Mesothelial cell of epicardium (in vitro differentiated cells): ENCODE measurements at places on chromosomes 5 and 9. TPM values are rescaled to one million over a fixed set of nuclear protein-coding genes. Genes with fewer than 3 reads are reported as not detected.

The SURF4 gene
- 147 to 152 TPM (median 149 TPM) in 3 replicates for total RNA-seq

The PAX5 gene
- not detected in 3 replicates for total RNA-seq

The NR5A1 gene
- total RNA-seq: 0.25 TPM in 1 of 3 replicates, not detected in the others

GRCh38 chr9:79390781-79391770, 180.7 kb upstream of the TLE4 start:
- H3K27me3 ChIP-seq: peaks cover 7% of the 10 kb centered on the region
- no peak overlapping the region for H3K27ac ChIP-seq
- peaks cover 6% of the 10 kb centered on the region for H3K4me1 ChIP-seq
- DNase-seq: no peak

- H3K27me3 ChIP-seq: no peaks in the 10 kb centered on the region
- H3K27ac ChIP-seq: no peak overlapping the region
- no peak overlapping the region for H3K4me3 ChIP-seq
These were observed 92.5 kb downstream of the CEMIP2 start for GRCh38 chr9:71675857-71676165.

- H3K4me3 ChIP-seq: peak within 1 kb of the TSS; percentile 95
- H3K4me1 ChIP-seq: peaks cover 82% of the 10 kb centered on the region
- peak; percentile 71 for DNase-seq
These were observed at the start of gene MPDZ for GRCh38 chr9:13279284-13280141. Gene MPDZ (minus strand): TSS chr9:13279692. CDS start chr9:13250315, 29,377 bp downstream.

DNA sequence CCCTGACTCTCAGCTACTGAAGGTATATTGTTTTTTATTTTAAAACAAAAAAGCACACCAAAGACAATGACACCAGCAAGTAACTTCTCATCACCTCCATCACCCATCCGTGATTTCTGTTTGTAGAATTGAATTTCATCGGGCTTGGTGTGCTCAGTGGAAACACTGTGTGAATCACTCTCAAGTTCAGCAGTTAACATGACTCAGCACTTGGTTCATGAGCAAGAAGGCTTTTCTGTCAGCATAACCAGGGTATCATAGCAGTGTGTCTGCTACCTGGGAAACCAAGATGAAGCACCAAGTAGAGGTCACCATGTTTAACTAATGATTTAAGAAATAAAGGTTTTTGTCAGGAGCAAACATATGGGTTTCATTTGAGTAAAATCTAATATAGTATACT, 123.7 kb downstream of the INSYN2B start:
- no peak overlapping the region for H3K4me3 ChIP-seq
- no peaks in the 10 kb centered on the region for H3K36me3 ChIP-seq
- H3K27ac ChIP-seq: no peak overlapping the region
- H3K4me1 ChIP-seq: peaks cover 2% of the 10 kb centered on the region
- H3K27me3 ChIP-seq: peaks cover 32% of the 10 kb centered on the region
- DNase-seq: no peak

DNA sequence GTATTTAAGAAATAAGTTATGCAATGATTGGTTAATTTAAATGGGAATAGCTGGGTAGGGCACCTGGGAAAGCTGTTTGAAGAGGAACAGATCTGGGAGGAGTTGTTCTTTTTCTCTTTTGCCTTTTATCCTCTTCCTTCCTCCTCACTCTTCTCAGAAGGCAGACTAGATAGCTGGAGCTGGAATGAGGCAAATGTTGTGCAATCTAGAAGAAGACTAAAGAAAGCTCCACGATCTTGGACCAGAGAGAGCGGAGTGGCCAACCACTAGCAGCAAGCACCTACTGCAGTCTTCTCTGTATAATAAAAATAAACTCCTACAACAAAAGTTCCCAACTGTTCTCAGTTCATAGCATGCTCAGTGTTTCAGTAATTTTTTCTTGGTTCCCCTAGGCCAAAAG, 19.3 kb downstream of the GLIS3 start:
- H3K36me3 ChIP-seq: no peaks in the 10 kb centered on the region
- DNase-seq: no peak
- H3K27ac ChIP-seq: no peak overlapping the region
- no peak overlapping the region for H3K4me3 ChIP-seq

DNA sequence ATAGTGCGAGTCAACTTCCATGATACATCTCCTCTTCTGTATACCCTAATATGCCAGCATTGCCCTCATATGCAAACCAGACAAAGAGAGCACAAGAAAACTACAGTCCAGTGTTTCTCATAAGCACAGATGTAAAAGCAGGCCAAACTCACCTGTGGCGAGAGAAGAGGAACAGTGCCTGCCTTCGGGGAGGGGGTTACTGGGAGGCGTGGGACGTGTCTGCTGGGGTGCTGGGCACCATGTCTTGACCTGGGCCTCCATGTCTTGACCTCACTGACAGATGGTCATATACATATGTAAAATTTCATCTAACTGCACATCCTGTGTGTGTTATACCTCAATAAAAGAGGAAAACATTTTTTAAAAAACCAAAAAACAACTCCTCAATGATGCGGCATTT, 159.3 kb upstream of the PPP1R26 start:
- no peak overlapping the region for H3K4me3 ChIP-seq
- H3K27me3 ChIP-seq: peaks cover 40% of the 10 kb centered on the region
- H3K27ac ChIP-seq: no peak overlapping the region
